ENCODE measurements at places on chromosomes 1 and 21.

GRCh38 chr1:60906039-60906438 is 176.3 kb upstream of the NFIA start:
- DNase-seq: no peak

DNA sequence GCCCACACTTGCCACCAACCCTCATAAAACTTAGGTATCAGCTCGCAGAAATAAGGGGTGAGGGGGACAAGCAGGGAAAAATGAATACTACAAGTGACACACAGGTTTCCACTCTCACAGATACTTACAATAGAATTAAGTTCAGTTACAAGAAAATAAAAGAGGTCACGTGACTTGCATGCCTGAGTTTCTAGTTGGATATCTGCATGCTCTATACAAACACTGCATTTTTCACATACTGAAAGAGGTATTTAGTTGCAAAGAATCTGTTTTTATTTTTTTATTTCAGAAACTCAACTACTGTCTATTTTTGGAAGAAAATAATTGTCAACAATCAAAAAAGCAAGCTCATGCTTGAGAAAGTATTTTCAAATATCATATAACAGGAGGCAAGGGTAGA is 43.5 kb downstream of the DPYD start:
- DNase-seq: no peak

- no peak for DNase-seq
These were observed 364.1 kb downstream of the HHAT start for GRCh38 chr1:210692796-210693195.

DNA sequence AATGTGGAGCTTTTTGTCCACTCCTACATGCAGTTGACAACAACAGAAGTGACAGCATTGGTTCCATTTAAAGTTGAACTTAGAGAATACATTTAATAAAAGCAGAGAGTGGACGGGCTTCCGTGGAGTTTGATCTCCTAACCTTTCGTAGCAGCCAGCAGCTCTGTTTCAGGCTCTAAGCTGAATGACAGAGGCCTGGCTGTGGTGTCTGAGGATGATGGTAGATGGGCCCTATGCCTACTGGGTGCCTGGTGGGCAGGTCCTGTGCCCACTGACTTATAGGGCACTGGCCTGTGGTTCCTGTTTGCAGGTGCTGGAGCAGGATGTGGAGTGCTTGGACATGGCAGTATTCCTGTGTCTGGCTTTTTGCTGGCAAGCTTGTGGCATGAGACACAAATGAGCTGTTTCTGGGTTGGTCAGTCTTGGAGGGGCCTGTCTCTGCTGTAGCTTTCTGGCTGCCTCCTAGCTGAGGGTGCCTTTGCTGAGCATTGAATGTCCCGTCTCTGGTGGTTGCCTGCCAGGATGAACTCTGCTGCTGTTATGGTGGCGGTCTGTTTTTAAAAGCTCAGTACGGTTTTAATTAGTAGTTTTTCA is 54.6 kb downstream of the PRDM2 start:
- no peak for DNase-seq

GRCh38 chr1:42889264-42889663 is 42.9 kb downstream of the ZNF691 start:
- DNase-seq: no peak

- DNase-seq: no peak
These were observed 34.3 kb upstream of the HMCN1 start for GRCh38 chr1:185699874-185700273.
